ENCODE measurements at places on chromosomes 12 and 14.
A peak's percentile ranks its signal among the peaks of the same experiment; 100 is the strongest.

GRCh38 chr14:75531660-75532317, 9.5 kb downstream of the BATF start:
- no peak for DNase-seq

DNA sequence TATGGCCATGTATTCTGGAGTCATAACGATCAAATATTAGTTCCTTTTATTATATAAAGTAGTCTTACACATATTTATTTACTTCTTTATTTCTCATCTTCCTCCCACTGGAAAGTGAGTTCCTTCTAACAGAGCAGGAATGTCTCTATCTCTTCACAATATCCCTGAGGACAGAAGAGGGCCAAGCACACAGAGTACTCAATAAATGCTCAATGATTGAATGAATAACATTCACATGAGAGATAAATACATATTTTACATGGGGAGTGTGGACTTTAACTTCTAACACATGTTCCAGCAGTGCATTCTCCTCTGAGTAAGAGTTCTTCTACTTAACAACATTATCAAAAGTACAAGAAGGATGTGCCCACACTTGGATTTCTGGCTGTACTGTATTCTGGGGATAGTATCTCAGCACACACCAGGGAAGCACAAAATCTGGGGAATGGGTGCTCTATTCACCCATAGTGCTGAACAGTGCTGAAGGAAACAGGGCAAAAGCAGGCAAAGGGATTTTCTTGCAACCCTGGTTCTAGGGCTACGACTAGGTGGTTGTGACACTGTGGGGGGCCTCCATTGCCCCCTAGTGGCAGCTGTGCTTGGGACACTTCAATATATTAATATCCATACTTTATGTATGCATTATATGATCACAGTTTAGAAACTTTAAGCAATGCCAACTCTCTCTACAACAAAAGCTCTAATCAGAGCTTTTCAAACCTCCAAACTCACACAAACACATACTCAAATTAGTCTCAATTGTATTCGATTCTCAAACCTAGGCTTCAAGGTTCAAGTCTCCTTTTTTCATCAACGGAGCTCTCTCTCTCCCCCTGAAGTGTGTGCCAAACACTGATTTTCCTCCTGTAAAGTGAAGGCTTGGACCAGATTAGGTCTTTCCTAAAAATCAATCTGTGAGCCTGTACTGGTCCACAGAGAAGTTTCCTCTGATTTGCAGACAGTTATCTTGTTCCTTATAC, 115.5 kb downstream of the SLC2A13 start:
- DNase-seq = peak; percentile 46

DNA sequence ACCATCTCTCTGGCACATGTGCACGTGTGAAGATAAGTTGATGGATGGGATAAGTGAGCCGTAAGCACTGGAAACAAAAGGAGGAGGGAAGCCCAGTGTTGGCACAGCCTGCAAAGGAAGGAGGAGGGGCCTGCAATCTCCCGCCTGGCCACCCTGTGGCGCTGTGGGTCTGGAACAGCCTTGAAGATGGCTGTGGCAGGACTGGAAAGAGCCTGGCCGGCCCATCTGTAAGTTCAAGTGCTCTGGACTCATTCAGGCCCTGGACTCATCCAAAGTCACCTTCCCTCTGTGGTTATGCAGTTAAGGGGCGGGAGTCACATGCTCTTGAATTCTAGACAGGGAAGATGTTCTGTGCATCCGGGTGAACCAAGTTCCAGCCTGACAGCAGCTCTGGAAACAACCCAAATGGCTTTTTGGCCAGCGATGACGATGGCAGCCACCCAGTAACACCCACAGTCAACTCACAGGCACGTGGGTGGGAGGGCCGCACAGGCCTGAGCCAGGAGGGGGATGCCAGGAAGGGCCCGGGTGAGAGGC, 50.4 kb downstream of the CHGA start:
- DNase-seq = peak; percentile 41

DNA sequence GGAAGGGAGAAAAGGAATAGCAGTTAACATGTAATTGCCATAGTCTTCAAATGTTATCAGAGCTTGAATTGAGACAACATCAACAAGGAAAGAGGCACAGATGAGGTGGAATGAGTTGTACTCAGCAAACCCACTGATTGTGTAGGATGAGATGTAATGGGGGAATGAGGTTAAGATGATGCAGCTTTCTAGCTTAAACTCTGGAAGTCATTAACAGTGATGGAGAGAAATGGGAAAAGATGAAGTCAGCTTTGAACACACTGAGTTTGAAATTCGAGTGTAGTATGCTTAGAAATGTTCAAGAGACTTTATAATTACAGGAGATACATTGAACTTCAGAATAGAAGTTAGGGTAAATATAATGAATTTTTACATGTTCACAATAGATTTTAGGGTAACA, 106.9 kb downstream of the PRKD1 start:
- DNase-seq = no peak

GRCh38 chr12:638953-639557, 24.2 kb downstream of the NINJ2 start:
- no peak for DNase-seq

DNA sequence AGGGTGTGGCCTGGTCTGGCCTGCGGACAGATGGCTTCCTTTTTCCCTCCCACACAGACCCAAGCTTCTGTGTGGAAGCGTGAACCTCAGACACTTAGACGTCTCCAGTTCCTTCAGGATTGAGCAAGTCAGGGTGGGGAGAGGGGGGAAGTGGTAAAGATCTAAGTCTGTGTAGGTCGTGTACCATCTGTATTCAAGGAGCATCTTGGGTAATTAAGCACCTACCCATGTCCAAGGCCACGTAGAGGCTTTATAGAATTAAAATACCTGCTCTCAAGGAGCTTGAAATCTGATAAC, 1.7 kb downstream of the AVIL start:
- no peak for DNase-seq

- no peak for DNase-seq
These were observed 2.0 kb upstream of the PLXNC1 start for GRCh38 chr12:94146166-94146936.

- DNase-seq = no peak
These were observed 129.6 kb downstream of the PAPOLA start for GRCh38 chr14:96631621-96632362.

GRCh38 chr12:96223411-96224218, 29.4 kb downstream of the ELK3 start:
- DNase-seq = no peak

DNA sequence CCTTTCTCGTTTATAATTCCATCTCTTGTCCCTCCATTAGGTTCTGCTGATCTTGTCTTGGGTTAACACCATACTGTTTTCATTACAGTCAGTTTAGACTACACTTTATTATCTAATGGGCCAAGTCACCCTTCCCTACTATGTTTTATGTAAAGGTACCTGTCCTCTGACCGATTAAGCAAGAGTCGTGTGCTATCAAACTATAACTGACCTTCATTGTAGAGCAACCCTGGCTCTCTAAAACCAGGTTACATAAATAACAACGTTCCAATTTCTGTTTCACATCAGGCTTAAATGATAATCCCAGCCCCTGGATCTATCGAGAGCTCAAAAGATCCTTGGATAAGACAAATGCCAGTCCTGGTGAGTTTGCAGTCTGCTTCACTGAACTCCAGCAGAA, 16.7 kb downstream of the OAS2 start:
- DNase-seq = no peak

DNA sequence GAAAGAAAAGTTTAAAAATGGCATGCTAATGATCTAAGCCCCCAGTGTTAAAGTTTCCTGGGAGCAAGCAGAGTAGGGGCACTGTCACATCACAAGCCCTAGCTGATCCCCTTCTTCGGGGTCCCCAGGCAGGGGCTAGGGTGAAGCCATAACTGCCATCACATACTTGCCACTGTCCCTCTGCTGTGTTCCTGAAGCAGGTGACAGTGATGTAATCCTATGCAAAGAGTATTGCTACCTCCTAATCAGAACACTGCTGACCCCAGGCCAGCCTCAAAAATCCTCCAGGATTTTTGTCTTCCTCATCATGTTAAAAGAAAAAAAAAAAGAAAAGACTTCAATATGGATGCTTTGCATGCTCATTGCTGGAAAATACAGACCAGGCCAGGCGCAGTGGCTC, 1.2 kb upstream of the RFC5 start:
- no peak for DNase-seq

DNA sequence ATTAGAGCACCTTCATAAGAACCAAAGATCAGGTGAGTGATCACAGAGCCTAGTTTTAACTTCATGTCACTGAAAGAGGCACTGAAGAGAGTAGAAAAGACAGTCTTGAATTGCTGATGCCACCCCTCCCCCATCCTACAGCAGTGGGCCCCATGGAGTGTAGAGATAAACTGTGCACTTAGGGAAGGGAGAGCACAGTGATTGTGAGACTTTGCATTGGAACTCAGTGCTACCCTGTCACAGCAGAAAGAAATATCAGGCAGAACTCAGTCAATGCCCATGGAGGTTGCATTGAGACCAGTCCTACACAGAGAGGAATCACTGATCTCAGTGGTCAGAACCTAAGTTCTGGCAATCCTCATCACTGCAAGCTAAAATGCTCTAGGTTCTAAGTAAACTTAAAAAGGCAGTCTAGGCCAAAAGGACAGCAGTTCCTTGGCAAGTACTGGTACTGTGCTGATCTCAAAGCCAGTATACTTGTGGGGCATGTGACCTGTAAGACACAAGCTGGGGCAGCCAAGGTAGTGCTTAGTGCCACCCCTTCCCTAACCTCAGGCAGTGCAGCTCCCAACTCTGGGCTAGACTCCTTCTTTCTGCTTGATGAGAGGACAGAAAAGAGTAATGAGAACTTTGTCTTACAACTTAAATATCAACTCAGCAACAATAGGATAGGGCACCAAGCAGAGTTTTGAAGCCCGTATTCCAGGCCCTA, 94.1 kb downstream of the FSCB start:
- DNase-seq = no peak

GRCh38 chr14:51691176-51691575, 39.5 kb downstream of the FRMD6 start:
- DNase-seq = no peak

- DNase-seq = no peak
These were observed 2.4 kb upstream of the JDP2 start for GRCh38 chr14:75425446-75425845.

GRCh38 chr12:449203-449602, 10.5 kb upstream of the B4GALNT3 start:
- DNase-seq = no peak

- DNase-seq = no peak
These were observed 329.0 kb downstream of the ZFP36L1 start for GRCh38 chr14:68463705-68464374.

GRCh38 chr12:6104027-6104426, 20.4 kb downstream of the VWF start:
- no peak for DNase-seq

DNA sequence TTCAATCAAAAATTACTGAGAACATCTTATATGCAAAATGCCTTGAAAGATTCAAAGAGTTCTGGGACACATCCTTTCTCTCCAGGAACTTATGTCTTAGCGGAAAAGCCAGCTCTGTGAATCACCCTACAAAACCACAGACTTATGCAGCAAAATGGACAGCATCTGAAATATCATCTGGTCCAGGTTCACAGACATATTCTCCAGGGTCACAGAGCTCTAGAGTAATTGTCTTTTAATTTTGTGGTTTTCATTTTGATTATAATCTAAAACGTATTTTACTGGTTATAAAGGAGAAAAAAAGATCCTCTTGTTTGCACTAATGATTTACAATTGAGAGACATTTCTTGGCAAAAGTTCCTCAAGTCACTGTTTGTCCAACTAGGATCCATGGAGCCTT, 246.2 kb downstream of the MSRB3 start:
- no peak for DNase-seq

GRCh38 chr14:75911883-75912282, 69.9 kb downstream of the TGFB3 start:
- DNase-seq = no peak

- no peak for DNase-seq
These were observed 256.8 kb upstream of the DDHD1 start for GRCh38 chr14:53409969-53410368.

DNA sequence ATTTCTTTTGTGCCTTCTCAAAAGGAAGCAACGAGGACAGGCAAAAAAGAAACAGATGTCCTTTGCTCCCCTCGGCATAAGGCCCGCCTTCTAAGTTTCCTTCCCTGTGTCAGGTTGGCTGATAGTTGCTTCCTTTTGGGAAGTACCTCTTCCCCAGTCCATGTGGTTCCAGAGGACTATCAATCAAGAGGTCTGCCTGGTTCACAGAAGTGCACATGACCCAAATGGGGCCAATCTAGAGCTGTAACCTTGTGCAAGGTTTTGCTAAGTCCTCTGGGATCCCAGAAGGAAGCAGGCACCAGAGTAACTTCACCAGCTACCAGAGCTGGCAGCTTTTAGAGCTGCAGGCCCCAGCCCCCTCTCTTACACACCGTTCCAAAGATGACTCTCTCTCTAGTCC, 42.6 kb downstream of the TMEM63C start:
- no peak for DNase-seq

DNA sequence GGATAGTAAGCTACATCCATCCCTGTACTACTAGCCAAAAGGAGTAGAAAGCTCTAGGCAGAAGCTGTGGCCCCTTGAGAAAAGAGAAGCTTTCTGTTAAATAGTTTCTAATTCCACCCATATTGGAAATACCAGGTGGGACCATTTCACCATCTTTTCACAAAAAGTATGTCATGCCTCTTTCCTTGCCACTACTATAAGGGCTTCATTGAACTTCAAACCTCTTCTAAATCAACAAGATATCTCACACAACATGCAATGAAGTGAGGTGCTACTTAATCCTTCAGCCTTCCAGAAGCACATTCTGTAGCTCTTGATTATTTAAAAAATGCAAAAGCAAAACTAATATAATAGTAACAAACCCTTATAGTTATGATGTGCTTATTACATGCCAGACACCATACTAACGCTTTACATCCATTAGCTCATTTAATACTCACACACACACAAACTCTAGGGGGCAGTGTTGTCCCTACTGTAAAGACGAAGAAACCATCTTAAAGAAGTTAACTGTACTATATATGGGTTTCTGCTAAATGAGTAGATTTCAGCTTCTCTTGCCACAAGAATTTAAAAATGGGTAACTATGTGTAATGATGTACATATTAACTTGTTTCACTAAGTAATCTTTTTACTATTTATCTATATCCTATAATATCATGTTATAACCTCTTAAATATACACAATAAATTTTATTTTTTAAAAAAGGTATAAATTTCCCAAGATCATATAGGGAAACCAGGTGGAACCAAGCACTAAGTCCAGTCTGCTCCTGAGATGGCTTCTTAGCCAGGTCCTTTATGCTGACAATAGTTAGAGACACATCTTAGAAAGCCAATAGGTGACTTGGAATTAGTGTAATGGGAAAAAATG, 124.4 kb downstream of the RPS29 start:
- peak; percentile 22 for DNase-seq

- no peak for DNase-seq
These were observed 66.4 kb upstream of the SRSF5 start for GRCh38 chr14:69700575-69700974.

DNA sequence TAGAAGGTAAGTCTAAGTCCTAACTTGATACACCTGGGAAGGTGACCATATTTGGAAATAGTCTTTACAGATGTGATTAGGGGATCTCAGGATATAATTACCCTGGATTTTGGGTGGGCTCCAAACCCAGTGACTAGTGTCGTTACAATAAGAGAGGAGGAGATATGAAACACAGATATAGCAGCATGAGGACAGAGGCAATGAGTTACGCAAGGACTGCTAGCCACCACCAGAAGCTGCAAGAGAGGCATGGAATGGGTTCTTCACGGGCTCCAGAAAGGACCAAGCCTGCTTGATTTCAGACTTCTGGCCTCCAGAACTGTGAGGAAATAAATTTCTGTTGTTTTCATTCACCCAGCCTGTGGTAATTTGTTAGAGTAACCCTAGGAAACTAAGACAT, 28.6 kb downstream of the FGFR1OP2 start:
- no peak for DNase-seq

GRCh38 chr12:75479963-75480461, 543 bp upstream of the GLIPR1 start:
- no peak for DNase-seq
